Motor neuron (in vitro differentiated cells): ENCODE measurements at places on chromosomes 12 and 14.

DNA sequence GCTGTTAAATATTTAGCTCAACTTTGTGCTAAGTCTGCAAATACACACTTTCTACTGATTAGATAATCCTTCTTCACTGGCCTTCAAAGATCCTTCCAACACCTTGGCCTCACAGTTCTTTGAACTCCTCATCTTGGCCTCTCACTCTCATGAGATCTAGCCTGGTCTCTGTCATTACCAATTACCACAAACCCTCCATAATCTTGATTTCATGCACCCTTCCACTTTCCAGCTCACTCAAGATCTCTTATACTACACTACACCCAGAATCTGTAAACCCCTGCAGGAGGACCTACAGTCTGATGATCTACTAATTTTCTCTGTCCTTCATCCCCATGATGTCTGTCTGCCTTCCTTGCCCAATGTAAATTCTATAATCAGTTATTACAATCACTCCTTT, 71.1 kb downstream of the DUSP16 start:
- no peak for ATAC-seq

GRCh38 chr12:108826807-108827721, 30.3 kb downstream of the SSH1 start:
- ATAC-seq: peak; percentile 51

DNA sequence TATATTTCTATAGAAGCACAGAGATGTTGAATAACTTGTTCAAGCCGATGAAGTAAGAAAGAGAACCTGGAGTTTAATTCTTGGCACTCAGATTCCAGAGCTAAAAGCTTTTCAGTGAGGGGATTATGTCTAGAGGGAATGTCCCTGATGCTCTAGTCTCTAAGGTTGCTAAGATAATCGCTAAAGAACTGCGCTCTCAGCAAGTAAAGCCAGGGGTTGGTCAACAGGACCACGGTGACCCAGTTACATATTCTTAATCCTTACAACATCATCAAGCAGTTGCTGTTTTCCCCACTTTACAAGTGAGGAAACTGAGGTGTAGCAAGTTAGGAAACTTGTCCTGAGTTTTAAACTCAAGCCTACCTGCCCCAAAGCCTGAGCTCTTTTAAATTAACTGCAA, 110.8 kb downstream of the DAD1 start:
- ATAC-seq: no peak

- ATAC-seq: no peak
These were observed 5.3 kb downstream of the ARHGEF25 start for GRCh38 chr12:57616383-57617101.

DNA sequence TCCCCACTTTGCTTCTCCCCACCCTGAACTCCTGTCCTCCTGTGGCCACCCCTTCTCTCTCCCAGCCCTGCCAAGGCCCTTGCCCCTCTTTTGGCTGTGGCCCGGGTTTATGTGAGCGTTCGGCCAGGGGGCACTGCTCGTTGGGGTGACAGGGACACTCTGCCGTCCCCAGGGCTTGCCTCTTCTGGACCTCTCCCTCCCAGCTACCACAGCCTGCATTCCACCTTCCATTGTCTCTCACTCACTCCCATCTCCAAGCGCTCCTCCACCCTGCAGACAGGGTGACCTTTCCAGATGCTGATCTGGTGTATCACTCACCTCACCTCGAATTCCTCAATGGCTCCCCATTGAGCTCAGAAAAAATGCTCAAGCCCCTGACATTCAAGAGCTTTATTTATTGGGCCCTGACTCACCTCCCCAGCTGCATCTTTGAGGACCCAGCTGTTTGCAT, 1.4 kb downstream of the SERPINA9 start:
- ATAC-seq: no peak

- ATAC-seq: no peak
These were observed 8.8 kb downstream of the ART4 start for GRCh38 chr12:14834509-14834908.

DNA sequence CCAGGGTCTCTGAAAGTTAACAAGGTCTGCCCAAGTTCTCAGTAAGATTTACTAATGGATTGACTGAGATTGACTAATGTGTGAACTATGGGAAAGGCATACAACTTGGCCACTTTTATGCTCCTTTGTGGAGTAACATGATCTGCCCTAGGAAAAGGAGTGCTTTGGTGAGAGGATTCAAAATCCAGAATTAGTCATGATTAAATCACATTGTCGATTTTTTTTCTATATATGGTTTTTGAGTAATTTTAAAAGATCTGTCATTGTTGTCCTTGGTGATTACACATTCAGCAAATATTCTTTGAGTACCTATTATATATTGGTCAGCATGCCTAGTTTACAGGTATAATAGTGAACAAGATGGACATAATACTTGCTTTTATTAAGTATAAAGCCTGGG, 147.7 kb upstream of the SYT10 start:
- ATAC-seq: no peak

- no peak for ATAC-seq
These were observed 118.4 kb downstream of the SAMD4A start for GRCh38 chr14:54685286-54685845.

GRCh38 chr12:42056130-42056529, 88.5 kb downstream of the GXYLT1 start:
- no peak for ATAC-seq

GRCh38 chr12:55830601-55831446, 1.4 kb upstream of the DNAJC14 start:
- ATAC-seq: peak; percentile 24

DNA sequence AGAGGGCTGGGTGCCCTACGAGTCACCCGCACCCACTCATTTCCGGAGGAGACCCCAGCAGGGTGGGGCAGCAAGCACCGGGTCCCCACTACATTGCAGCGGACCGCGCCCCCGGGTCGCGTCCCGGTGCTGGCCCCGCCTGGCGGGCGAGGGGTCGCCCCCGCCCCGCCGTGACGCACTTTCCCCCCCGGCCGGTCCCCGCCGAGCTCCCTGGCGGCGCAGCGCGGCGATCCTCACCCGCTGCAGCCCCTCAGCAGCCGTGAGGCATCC, 106.1 kb downstream of the PRICKLE1 start:
- ATAC-seq: peak; percentile 17

- ATAC-seq: no peak
These were observed 17.1 kb downstream of the CDKL1 start for GRCh38 chr14:50379563-50379962.

- ATAC-seq: no peak
These were observed 8.4 kb downstream of the PAPLN start for GRCh38 chr14:73245480-73246325.

- ATAC-seq: no peak
These were observed 38.0 kb upstream of the DPY19L2 start for GRCh38 chr12:63706336-63706735.

- ATAC-seq: no peak
These were observed 35.7 kb downstream of the RIN3 start for GRCh38 chr14:92549105-92549858.

DNA sequence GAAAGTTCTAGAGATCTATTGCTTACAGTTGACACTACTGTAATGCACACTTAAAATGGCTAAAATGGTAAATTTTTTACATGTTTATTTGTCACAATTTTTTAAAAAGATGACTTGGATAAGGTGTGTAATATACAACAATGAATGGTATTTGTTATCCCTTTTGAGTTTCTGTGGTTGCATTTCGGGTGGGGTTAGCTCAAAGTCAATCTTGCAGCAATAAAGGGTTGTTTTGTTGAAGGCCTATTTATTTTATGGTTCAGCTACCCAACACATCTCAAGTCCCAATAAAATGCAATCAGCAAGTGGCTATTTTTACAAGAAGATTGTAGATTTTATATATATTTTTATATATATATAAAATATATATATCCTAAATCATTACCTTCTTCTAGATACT, 22.1 kb downstream of the SNRPF start:
- ATAC-seq: no peak

DNA sequence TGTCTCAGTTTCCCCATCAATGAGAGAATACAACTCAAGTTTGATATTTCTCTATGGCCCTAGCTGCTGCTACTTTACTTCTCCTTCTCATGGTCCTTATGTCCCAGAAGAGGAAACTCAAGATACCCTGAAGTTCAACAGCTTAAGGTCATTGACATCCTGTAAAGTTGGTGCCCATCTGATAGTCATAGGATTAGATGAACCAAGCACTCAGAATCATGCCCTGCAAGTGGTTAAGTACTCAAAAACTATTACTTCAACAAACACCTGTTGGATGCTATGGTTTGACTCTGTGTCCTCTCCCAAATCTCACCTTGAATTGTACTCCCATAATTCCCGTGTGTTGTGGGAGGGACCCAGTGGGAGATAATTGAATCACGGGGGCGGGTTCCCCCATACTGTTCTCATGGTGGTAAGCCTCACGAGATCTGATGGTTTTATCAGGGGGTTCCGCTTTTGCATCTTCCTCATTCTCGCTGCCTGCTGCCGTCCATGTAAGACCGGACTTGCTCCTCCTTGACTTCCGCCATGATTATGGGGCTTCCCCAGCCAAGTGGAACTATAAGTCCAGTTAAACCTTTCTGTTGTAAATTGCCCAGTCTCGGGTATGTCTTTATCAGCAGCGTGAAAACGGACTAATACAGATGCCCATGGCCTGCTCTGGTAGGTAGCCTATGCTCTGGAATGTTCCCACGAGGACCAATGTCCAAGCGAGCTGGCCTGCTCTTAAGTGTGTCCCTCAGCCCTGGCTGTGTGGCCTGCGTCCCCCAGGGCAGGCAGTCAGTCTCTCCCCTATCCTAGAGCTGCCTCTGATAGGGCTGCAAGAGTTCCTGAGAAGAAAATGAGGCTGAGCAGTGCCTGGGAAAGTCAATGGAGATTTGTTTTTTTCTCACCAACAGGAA, 18.1 kb downstream of the CAMKK2 start:
- ATAC-seq: no peak

DNA sequence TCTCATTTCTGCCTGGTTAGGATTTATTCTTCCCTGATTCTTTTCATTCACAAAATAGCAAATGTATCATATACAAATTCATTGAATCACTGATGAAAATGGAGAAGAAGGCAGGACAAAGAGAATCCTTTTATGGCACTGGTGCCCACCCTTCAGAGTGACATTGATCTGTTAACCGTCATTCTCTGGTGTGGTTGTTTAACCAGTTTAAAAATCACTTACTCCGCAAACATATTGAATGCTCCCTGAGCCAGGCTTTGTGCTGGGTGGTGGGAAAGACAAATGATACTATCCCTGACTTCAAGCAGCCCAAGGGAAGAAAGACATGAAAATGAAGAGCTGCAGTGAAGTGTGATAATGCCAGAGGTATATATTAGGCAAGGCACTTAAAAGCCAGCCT, 187.5 kb upstream of the SLC38A2 start:
- no peak for ATAC-seq

DNA sequence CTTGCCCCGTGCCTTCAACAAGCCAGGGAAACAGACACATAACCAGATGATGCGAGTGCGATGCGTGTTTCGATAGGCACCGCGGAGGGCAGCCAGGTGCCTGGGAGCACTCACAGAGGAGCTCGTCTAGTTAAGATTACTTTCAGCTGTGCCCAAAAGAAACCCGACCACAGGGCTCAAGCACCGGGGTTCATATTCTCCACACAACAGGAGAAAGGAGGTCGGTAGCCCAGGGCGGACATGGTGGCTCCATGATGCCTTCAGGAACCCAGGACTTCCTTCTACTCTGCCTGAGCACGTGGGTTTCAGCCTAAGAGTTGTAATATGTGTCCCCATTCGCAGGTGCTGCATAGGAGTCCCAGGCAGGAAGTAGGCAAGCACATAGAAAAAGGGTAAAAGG, 53.7 kb upstream of the DDX11 start:
- ATAC-seq: no peak

DNA sequence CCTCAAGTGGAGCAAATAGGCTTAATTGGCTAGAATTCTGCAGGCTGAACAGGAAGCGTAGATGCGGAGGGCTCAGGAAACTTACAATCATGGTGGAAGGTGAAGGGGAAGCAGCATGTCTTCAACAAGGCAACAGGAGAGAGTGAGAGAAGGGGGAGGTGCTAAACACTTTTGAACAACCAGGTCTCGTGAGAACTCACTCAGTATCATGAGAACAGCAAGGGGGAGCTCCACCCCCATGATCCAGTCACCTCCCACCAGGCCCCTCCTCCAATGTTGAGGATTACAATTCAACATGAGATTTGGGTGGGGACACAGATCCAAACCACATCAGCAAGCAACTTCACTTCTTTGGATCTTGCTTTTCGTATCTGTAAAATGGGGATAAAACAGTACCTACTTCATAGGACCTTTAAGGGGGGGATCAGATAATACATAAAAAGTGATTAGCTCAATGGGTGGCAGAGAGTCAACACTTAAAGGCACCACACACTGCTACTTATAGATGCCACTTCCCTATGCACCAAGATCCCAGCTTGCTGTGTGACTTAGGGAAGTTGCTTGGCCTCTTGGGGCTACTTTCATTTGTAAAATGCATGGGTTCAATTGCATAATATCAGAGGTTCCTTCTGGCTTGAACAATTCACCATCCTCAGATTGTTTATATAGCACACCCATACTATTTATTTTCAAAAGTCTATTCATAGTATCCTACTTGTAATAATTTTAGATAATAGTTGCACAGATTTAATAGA, 184.8 kb upstream of the RPH3A start:
- no peak for ATAC-seq
